Stimulated activated CD4-positive, alpha-beta T cell treated with anti-CD3 and anti-CD28 coated beads, TNF-alpha, amount 100 ng/mL, for 24 hours (primary cell): ENCODE measurements at places on chromosomes 6 and 20.

GRCh38 chr6:124659427-124659826 lies 302.8 kb upstream of the RNF217 start:
- DNase-seq: no peak

- DNase-seq: no peak
Measured at GRCh38 chr6:116265041-116265829, 11.4 kb upstream of the TSPYL4 start.

DNA sequence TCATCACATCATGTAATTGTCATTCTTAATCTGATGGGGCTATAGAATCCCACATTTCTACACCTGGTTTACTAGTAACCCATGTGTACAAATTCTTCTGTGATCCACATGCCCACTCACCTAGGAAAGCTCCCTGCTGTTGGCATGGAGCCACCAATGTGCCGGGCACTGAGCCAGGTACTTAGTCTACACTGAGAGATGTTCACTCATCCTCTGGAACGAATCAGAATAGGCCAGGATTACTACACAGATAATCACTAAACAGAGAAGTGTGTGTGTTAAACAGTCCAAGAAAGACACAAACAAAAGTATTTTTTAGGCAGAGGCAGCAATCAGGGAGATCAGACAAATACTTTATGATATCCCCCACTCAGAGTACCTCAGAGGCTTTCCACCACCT lies 193.2 kb upstream of the VGLL2 start:
- no peak for DNase-seq

DNA sequence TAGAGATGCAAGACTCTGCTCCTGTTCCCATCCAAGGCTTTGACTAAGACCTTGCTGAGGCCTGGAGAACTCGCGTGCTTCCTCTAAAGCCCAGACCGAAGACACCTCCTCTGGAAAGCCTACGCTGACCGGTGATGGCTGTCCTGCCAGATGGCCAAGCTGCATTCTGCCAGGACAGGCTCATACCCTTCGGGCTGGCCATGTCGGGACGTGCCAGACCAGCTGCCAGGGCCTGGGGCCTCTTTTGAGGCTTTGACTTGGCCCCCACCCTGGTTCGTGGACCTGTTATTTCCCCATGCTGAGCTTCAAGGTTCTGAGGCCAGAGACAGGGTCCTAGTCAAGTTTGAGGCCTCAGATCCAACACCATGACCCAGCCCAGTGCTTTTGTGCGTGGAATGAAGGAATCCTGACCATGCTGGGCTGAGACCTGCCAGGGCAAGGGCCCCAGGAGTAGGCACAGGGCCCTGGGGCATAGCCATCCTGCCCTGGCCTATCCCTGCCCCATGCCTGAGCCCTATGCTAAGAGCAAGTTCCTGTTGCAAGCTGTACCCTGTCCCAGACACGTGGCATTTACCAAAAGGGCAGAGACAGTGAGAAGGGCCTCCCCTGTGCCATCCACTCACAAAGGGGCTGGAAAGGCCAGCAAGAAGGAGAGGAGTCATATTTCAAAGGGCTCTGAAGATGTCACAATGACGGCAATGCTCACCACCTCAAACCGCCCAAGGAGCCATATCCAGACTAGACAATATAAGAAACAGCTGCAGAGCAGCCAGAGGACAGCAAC lies 42.8 kb downstream of the MRPL14 start:
- no peak for DNase-seq

DNA sequence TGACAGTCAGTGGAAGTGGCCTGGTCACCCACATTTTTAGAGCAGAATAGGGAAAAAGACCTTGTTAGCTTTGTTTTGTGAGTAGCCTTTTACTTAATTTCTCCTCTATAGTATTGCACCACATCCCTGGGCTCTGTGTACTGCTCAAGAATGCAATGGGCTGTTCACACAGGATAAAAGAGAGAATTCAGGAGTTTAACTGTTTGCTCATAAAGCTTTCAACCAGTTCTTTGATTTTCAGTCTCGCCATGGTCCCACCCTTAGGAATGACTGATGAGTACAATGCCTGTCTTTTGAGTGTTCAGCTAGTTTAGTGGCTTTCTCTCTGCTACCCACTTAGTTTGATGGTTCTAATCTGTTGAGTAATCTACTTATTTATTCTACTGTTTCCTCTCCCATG lies 129.7 kb downstream of the PLG start:
- DNase-seq: no peak

- no peak for DNase-seq
Measured at GRCh38 chr6:73803562-73804241, 107.7 kb downstream of the CD109 start.

- no peak for DNase-seq
Measured at GRCh38 chr6:65637289-65638046, 69.6 kb downstream of the EYS start.
